Vagina (tissue), 2 donors: ENCODE measurements at places on chromosomes 6 and 20. TPM values are rescaled to one million over a fixed set of nuclear protein-coding genes. Genes with fewer than 3 reads are reported as not detected.

DNA sequence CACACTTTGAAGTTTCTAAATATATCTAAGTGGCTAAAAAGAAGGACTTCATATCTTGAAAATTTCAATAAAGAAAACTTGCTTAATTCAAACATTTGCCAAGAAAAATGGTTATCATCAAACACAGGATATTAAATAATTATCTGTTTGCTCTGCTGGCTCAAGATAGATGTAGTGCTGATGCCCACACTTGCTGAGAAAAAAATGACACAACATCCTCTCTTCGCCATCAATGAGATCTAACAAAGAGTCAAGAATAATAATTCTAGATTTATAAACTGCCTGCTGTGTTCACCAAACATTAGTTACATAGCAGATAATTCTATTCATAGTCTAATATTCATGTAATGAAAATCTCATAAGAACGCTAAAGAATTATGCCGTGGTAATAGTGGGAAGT is 93.6 kb downstream of the EPHA7 start:
- no peak for DNase-seq

DNA sequence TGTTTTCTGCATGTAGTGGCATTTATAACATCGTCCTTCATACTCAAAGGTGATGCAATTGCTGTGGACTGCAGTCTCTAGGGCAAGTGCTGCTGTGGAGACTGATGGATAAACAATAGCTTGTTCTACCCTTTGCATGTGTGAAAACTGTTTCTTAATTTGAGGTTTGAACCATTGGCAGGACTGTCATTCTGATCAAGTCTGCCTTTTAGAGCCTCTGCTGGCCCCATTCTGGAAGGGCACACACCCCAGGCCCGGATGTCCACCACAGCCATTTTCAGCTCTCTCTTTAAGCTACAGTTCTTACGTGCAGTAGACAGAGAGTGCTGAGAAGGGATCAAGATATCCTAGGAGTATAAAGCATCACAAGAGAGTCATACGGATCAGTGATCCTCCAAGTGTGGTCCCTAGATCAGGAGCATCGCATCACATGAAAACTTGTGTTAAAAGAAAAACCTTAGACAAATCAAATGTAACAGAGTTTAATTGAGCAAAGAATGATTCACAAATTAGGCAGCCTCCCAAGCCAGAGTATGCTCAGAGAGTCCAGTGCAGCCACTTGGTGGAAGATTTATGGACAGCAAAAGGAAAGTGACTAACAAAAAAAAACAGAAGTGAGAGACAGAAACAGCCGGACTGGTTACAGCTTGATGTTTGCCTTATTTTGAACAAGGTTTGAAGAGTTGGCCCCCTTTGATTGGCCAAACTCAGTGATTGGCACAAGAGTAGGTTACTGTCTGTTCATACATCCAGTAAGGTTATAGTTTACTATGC is 52.0 kb downstream of the FRK start:
- DNase-seq, result no peak

GRCh38 chr6:15356179-15356578 is 110.3 kb downstream of the JARID2 start:
- DNase-seq, result no peak

- DNase-seq, result no peak
Observed at GRCh38 chr6:32244946-32245398, 21.1 kb upstream of the NOTCH4 start.

DNA sequence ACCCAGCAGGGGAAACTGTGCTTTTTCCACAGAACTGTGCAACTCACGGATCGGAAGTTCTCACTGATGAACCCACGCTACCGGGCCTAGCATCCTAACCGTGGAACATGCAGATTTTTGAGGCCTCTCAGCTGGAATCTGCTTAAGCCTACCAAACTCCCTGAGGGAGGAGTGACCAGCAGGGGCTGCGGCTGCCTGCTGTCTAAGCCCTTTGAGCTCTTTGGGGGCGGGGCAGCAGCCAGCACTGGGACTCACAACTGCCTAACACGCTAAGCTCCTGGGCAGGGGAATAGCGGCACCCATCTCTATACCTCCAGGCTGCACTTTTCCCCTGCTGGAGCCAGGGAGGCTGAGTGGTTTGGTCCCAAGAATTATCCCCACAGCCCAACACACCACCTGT is 20.4 kb upstream of the METTL24 start:
- DNase-seq, result no peak

DNA sequence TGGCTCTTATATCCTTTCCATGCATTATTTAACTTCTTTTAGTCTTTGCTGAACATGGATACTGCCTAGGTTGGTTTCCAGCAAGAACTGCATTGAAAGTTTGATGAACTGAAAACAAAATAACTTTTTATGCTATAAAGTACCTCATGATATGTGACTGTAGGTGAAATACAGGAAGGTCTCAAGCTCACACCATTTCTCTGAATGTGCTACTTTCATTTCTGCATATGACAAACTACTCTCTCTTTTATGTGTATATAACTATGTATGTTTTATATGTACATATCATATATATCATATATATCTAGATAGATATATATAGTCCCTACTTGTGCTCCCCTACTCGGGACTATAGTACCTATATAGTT is 65.9 kb downstream of the AIG1 start:
- no peak for DNase-seq

DNA sequence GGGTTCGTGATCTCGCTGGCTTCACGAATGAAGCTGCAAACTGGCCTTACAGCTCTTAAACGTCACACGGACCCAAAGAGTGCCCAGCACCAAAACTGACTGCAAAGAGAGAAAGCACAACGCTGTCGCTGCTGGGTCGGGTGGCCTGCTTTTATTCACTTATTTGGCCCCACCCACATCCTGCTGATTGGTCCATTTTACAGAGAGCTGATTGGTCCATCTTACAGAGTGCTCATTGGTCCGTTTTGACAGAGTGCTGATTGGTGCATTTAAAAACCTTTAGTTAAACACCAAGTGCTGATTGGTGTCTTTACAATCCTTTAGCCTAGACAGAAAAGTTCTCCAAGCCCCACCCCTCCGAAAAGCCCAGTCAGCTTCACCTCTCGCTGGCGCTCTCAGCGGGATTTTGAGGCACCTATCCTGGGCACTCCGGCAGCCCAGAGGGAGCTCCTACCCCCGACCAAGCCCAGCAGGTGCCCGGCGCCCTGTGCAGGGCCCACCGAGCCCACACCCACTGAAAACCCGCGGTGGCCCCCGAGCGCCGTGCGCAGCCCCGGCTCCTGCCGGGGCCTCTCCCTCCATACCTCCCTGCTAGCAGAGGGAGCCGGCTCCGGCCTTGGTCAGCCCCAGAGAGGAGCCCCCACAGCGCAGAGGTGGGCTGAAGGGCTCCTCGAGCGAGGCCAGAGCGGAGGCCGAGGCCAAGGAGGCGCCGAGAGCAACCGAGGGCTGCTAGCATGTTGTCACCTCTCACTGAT is 40.0 kb upstream of the SMAP1 start:
- no peak for DNase-seq

DNA sequence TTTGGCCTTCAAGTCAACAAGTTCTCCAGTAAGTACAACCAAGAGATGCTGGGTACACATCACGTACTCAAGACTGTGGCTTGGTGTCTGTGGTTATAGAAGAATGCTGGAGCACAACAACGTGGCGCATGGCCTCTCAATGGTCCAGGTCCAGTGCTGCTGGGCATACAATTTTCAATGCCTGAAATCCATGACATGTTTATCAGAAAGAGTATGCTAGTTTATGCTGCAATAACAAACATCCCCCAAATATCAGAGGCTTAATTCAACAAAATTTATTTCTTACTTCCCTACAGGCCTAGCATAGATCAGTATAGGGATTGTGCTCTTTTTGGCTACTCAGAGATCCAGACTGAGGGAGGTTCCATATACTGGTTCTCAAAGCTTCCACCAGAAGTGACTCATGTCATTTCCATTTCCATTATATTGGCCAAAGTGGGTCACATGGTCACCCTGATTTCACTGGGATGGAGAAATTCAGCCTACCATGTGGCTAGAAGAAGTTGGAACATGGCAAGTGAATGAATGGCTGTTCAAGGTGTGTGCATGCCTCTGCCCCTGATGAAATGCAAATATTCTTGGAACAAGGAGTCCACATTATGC is 33.3 kb upstream of the KIF16B start:
- DNase-seq, result no peak

GRCh38 chr6:33860706-33861474 is 57.1 kb upstream of the MLN start:
- no peak for DNase-seq

DNA sequence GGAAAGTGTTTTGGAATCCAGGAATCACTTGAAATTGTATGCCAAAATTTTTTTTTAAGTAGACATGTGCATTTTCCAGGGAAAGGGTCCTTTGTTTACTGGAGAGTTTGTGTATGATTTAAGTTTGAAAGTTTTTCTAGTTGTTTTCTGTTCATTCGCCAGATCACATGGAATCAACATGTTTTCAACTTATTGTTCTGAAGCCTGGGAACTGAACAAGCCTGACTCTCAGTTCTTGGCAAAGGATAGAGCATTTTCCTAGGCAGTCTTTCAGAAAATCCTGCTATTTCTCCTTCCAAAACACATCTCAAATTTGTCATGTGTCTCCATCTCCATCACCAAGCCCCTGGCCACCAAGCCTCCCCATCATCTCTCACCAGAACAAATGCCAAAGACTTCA is 374.8 kb downstream of the MAFB start:
- DNase-seq, result no peak

DNA sequence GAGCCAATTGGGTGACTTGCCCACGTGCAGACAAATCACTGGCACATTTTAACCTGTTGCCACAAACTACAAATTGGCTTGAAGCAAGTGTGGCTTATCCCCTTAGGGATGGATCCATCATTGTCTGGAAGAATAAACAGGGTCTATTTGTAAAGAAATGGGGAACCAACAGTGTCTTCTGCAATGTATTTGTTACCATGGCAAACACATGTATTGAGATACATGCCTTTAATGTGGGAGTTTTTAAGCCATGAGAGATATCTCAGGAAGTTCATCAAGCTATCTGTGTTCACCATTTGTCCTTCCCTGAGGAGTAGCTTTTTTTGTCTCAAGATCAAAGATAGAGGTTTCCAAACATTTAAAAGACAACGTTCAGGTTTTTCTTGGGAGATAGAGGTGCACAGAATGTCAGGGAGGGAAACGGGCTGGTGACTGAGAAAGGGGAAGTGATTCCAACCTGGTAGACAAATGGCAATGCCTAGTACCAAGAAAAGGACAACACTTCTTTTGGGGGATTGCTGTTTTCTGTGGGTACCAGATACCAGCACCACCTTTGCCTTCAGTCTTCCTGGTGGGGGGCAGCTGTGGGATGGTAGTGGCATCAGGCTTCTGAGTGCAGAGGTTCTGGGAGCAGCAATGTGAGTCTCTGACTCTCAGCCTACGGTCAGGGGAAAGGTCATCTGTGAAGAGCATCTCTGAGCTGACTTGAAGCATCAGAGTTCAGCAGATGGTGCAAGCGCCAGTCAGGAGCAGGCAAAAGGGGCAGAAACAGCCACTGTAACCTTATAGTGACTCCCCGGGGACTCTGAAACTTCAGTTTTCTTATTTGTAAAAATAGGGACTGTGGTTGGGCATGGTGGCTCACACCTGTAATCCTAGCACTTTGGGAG is 20.1 kb upstream of the BCAS1 start:
- DNase-seq, result no peak

GRCh38 chr20:20223981-20224380 is 143.9 kb upstream of the INSM1 start:
- DNase-seq, result no peak

- DNase-seq, result no peak
Observed at GRCh38 chr6:81144346-81144745, 608.1 kb downstream of the TENT5A start.

GRCh38 chr20:57860576-57860975 is 150.8 kb upstream of the PMEPA1 start:
- DNase-seq, result peak; percentile 65

- DNase-seq, result no peak
Observed at GRCh38 chr6:145169726-145170224, 565.5 kb downstream of the EPM2A start.

DNA sequence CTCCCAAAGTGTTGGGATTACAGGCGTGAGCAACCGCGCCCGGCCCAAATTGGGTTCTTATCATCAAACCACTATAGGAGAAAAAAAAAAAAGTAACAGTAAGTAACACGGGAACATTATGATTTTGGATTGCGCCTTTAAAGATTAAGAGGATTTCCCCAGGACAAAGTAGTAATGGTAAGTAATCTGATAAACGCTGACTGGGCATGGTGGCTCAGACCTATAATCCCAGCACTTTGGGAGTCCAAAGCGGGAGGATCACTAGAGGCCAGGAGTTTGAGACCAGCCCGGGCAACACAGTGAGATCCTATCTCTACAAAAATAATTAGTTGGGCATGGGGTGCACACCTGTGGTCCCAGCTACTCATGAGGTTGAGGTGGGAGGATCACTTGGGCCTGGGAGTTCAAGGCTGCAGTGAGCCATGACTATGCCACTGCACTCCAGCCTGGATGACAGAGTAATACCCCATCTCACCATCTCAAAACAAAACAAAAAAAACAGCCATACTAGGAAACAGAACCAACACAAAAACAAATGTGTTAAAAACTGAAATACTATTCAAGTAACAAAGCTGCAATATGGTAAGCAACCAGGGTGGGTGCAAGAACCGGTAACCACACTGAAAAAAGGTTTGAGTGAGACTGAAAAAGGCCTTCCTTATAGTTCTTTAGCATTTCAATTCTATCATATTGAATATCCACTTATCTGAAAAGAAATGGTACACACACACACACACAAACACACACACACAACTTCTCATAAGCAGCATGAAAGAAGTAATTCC is 8.2 kb downstream of the C6orf62 start:
- no peak for DNase-seq

DNA sequence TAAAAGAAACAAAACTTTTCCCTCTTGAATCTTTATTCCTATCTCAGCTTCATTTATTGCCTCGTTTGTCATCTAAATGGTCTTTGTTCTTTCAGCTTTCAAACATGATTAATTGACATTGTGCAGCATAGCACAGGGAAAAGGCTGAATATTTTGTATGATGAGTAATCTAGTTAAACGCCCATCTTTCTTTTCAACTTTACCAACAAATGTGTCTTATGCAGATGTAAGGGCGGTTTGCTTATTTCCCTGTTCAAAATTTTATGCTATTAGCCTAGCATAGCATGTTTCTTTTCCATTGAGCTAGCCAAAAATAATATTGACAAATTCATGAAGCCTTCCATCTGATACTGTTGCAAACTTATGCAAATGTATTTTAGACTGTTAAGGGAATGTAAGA is 176.4 kb upstream of the AKAP12 start:
- no peak for DNase-seq

- no peak for DNase-seq
Observed at GRCh38 chr20:1478566-1478965, 11.9 kb upstream of the NSFL1C start.

GRCh38 chr20:33299111-33299603 is 16.1 kb downstream of the BPIFB1 start:
- DNase-seq, result no peak

- no peak for DNase-seq
Observed at GRCh38 chr6:42571611-42572342, 7.9 kb downstream of the UBR2 start.

GRCh38 chr20:15890407-15890982 is 682.8 kb downstream of the KIF16B start:
- no peak for DNase-seq

PMEPA1 gene
- total RNA-seq, result 11.3 TPM

RBPJL gene
- total RNA-seq, result not detected

TFAP2C gene
- 20.6 TPM for total RNA-seq
